ENCODE measurements at places on chromosomes 2 and 18. TPM values are rescaled to one million over a fixed set of nuclear protein-coding genes. Genes with fewer than 3 reads are reported as not detected.

The DQX1 gene
- 0.18 TPM for total RNA-seq

The KCNF1 gene
- not detected for total RNA-seq

The AQP12B gene
- not detected for total RNA-seq

The CCT7 gene
- total RNA-seq, result 347 TPM

The SERPINB10 gene
- not detected for total RNA-seq

The TMEM178A gene
- total RNA-seq, result not detected

The SLC16A14 gene
- total RNA-seq, result 0.61 TPM

The HOXD10 gene
- total RNA-seq, result not detected

The ST8SIA5 gene
- not detected for total RNA-seq

The TGFBRAP1 gene
- 16.4 TPM for total RNA-seq

The SETBP1 gene
- 7.0 TPM for total RNA-seq

The RTP5 gene
- total RNA-seq, result not detected

The EVA1A gene
- not detected for total RNA-seq

The MARCHF7 gene
- total RNA-seq, result 75.3 TPM
